AG04450 (cell line): ENCODE measurements at places on chromosomes 4 and X. TPM values are rescaled to one million over a fixed set of nuclear protein-coding genes. Genes with fewer than 3 reads are reported as not detected.

- no peak for DNase-seq
Observed at GRCh38 chrX:145910017-145910416, 92.4 kb downstream of the SLITRK2 start.

DNA sequence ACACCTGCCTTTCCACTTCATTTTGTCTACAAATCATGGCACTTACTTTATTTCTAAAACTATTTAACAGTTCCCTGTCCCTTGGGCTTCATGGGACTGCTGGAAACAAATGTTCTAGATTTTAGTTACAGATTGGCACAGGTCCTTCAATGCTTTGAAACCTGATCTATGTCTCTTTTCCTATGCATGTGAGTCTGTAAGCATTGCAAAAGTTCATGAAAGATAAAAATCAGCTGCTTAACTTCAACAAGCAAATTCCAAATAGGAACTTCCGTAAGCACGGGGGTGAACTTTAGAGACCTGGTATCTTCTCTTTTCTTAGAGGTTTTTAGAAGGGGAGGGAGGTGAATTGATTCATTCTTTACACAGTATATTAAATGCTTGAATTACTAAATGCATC, 9.5 kb downstream of the LGI2 start:
- no peak for DNase-seq

DNA sequence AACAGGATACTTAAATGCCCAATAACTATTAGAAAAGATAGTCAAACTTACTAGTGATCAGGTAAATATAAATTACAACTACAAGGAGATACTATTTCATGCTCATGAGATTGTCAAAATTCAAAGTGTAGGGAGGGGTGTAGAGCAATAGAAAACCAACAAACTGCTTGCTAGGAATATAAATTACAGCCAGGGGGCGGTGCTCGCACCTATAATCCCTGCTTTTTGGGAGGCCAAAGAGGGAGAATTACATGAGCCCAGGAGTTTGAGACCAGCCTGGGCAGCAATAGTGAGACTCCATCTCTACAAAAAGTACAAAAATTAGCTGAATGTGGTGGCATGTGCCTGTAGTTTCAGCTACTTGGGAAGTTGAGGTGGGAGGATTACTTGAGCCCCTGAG, 556.5 kb upstream of the NR3C2 start:
- peak; percentile 2 for DNase-seq

CPZ gene
- polyA plus RNA-seq = 6.4 and 8.3 TPM in 2 replicates

DNA sequence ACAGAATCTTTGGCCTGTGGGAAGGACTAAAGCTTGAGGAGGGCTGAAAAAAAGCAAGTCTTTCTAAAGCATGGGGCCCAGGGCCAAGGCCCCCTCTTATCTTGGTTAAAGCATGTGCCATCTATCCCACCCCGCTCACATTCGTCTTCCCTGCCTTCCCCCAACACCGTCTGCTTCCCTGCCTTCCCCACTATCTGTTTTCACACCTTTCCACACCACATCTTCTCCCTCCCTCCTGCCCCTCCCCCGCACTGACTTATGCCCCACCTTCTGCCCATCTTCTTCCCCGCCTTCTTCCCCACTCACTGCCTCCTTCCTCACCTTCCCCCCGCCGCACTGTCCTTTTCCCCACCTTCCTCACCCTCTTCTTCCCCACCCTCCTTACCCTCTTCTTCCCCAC, 890 bp upstream of the NAP1L5 start:
- no peak for DNase-seq

DNA sequence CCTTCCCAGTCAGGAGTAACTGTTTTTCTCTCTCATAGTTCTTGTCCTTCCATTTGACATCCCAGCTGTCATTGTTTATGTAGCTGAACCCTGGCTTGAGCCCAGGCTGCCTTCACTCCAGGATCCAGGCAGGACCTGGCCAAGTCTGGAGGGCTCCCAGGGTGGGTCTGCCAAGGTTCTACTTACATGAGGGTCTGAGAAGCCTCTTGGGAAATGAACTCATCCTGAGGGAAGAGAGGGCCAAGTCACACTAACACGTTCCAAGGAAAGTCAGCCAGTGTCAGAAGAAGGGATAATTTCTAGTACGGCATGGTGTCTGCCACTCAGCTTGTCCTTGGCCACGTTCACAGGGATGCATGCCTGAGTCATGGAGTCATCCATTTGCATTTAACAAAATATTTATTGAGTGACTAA, 54.8 kb upstream of the SRD5A3 start:
- no peak for DNase-seq

- DNase-seq = no peak
Observed at GRCh38 chr4:153198719-153199118, 5.5 kb upstream of the TRIM2 start.

SLITRK4 gene
- not detected in 2 replicates for polyA plus RNA-seq

PRDX4 gene
- 278 and 345 TPM in 2 replicates for polyA plus RNA-seq

OFD1 gene
- polyA plus RNA-seq = 9.9 and 14.1 TPM in 2 replicates

DNA sequence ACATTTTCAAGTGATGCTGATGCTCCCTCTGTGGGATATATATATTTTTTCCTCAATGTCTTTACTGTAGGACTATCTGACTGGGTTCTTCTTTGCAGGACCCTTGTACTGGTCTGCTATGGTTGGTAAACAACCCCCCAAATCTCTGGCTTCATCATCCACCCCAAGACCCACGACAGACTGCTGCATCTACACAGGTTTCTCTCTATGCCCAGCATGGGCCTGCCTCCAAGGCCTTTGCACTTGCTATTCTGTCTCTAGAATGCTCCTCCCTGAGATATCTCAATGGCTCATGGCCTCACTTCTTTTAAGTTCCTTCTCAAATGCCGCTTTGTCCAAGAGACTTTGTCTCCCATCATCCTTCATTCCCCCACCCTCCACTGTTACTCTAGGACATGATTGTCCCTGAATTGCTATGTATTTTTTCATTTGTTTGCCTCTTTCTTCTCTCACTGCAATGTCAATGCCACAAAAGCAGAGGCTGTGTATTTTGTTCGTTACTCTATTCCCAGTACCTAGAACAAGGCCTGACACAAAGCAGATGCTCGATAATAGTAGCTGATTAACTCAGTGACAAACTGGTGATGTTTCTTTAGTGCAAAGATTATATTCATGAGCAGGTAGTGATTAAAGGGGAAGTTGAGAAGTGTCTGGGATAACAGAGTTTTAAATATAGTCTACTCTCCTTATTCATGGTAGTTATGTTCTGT, 6.6 kb downstream of the EVC start:
- no peak for DNase-seq

NMU gene
- not detected in 2 replicates for polyA plus RNA-seq

DNA sequence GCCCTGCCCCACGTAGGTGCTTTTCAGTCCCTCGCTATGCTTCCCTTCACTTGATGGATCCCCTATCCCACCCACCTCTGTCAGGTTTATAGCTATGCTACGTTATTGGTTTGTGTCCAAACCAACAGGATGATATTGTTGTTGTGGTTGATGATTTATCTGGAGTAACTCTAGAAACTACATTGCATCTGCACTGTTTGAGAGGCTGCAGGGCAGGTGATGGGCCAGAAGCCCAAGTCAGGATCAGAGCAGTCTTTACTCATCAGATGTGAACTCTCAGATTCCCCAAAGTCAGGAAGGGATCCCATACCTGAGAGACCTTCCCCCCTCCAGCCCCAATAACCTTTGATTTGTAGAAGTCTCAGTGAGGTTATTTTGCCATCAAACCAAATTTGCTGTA, 34.7 kb downstream of the ARX start:
- DNase-seq = no peak

DNA sequence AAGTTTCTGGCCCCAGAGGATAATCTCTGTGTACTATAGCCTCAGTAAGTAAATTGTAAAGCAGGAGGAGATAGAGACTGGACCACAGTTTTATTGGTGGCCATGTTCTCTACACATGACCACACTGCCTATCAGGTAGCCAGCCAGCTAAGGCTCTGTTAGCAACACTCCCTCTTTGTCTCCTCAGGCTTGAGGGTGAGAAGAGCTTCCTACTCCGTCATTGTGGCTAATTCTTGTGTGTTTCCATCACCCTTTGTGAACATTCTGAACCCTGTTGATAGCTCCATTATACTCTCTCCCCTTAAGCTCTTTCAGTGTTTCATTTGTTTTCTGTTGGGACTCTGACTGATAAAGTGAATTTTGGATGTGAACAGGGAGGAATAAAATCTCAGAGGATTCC, 233.4 kb downstream of the CFAP299 start:
- no peak for DNase-seq

GRCh38 chr4:112766422-112766821, 129.5 kb downstream of the LARP7 start:
- DNase-seq = no peak

GPRASP1 gene
- polyA plus RNA-seq = 2.2 and 2.7 TPM in 2 replicates

ZNF157 gene
- 0.07 and 0.10 TPM in 2 replicates for polyA plus RNA-seq

PGM2 gene
- polyA plus RNA-seq = 17.6 and 24.1 TPM in 2 replicates

EREG gene
- polyA plus RNA-seq = 1.5 and 1.8 TPM in 2 replicates

DNA sequence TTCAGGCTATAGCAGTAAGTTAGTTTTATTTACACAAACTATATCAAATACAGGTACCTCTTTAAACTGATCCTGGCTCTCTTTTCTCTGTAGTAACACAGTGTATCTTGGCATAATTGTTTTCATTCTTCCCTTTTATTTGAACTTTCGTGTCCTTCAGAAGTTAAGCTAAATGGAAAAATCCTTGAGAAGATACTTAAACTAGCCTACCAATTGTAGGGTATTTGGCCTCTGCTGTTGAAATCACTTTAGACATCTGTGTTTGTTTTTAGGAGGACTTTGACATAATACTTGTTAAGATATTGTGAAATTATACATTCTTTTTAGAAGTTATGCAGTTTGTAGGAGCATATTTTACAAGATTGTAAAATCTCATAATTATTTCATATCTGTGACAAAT, 90.3 kb upstream of the GK2 start:
- DNase-seq = no peak

DNA sequence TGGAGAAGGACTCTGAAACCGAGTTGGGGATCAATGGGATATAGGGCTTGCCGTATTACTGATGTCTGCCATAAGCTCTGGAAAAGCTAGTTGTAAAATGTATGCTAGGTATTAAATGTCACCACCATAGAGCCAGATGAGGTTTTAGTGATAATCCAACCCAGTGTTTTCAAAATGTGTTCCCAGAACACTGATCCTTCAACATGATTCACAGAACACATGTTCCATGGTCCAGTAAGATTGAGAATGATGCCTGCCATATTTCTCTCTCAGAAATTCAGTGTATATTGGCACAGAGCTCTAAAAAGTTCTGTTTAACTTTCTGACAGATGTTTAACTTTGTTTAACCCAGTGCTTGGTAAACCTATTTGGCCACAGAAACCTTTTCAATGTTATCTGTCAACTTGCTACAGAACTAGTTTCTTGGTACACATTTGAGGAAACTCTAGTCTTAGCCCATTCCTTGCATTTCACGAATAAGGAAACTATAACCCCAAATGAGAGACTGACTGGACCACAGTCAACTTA, 160.2 kb downstream of the PALLD start:
- DNase-seq = no peak

OTC gene
- polyA plus RNA-seq = not detected in 2 replicates

GRCh38 chr4:14095831-14096230, 468.3 kb upstream of the BOD1L1 start:
- DNase-seq = no peak

GRCh38 chrX:16797358-16797757, 11.1 kb downstream of the TXLNG start:
- no peak for DNase-seq

DNA sequence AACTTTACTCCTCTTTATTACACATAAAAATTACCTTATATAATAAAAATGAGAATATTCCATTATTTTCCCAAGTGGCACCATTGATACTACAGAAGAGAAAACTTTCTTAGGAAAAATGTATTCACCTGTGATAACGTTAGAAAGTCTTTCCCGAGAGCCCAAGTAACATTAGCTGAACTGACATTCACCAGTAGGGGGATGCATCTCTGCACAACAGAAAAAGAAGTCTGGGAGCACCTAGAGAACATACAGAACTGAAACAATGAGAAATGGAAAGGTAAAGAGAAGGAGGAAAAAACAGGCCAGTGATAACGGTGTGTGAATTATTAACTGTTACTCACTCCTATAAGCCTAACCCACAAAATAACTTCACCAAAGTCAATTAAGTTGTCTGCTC, 423.3 kb downstream of the CENPC start:
- DNase-seq = no peak

MRFAP1L1 gene
- 70.6 and 96.5 TPM in 2 replicates for polyA plus RNA-seq

GRCh38 chr4:6854098-6854744, 55.4 kb upstream of the TBC1D14 start:
- no peak for DNase-seq

- no peak for DNase-seq
Observed at GRCh38 chr4:26432419-26432818, 57.9 kb downstream of the CCKAR start.

GRCh38 chr4:174058846-174059245, 224.6 kb downstream of the FBXO8 start:
- no peak for DNase-seq

GRCh38 chrX:65407157-65407626, 127.4 kb downstream of the LAS1L start:
- no peak for DNase-seq

GRCh38 chr4:20378181-20378580, 126.5 kb downstream of the SLIT2 start:
- DNase-seq = no peak

DNA sequence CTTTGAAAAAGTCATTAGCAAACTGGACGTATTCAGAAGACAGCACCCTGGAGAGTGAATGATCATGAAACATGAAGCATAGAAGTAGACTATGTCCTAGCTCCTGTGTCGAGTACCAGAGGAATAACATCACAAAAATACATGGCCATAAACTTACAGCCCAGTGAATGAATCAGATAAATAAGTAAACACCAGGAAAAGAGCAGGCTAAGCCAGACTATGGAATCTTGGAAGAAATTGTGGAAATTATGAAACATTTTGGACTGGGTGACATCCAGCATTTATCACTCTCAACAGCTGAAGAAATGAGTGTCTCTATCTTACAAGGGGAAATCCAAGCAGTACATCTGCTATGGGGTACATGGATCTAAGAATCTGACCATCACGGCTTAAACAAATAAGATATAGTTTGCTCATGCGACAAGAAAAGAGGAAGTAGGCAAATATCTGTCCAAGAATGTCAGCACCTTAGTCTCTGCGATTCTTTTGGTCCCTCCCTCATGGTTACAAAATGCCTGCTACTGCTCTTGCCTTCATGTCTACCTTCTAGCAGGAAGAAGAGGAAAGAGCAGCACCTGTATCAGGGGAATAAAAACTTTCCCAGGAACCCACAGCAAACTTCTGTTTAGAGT, 481.5 kb downstream of the BCOR start:
- DNase-seq = no peak

OPRPN gene
- polyA plus RNA-seq = not detected in 2 replicates

- no peak for DNase-seq
Observed at GRCh38 chrX:46029777-46030176, 515.4 kb downstream of the ZNF674 start.

TMEM271 gene
- polyA plus RNA-seq = not detected in 2 replicates

AKAP4 gene
- polyA plus RNA-seq = not detected in 2 replicates
